ENCODE measurements at places on chromosomes 11 and 22. TPM values are rescaled to one million over a fixed set of nuclear protein-coding genes. Genes with fewer than 3 reads are reported as not detected.

The CSNK2A3 gene
- polyA plus RNA-seq = 4.3 TPM

The TRIM49 gene
- polyA plus RNA-seq = not detected

The OR51B4 gene
- 0.53 TPM for polyA plus RNA-seq

The GSTP1 gene
- 737 TPM for polyA plus RNA-seq

The SPTBN2 gene
- 9.4 TPM for polyA plus RNA-seq

The OR6T1 gene
- not detected for polyA plus RNA-seq

The ANKRD42 gene
- 17.2 TPM for polyA plus RNA-seq

The OTOG gene
- 0.11 TPM for polyA plus RNA-seq

The LARGE2 gene
- 12.5 TPM for polyA plus RNA-seq

DNA sequence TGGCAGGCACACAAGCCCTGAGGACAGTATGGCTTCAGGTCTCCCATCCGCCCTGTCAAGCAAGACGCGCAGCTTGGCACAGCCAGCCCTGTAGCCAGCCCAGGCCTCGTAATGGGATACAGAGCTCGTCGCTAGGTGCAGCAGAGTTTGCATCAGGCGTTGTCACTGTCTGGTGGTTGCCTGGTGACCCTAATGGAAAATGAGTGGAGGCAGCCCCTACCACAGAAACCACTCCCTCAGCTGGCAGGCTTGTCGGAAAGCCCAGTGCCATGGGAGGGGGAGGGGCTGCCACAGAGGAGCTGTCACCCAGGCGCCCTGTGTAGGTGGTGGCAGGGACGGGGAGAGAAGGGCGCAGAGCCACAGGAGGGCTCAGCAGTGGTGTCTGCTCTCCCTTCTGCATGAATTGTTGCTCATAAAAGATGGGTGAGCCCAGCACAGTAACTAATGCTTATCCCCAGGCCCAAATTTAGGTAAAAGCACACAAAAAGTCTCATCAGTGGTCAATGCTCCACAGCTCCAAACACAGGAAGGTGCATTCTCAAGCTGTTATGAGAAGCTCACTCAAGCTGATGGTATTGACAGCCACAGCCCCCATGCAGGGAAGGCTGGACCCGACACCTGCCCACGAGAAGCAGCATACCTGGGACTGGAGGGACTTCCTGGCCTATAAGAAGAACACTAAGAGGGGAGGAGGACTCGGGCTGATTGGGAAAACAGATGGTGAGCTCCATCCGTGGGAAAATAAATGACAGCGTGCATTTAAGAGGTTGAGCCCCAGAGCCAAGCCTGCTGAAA, 164.6 kb downstream of the ETS1 start:
- DNase-seq = no peak

- DNase-seq = peak; percentile 69
These were observed 9.2 kb downstream of the FBLN1 start for GRCh38 chr22:45511847-45512261.

DNA sequence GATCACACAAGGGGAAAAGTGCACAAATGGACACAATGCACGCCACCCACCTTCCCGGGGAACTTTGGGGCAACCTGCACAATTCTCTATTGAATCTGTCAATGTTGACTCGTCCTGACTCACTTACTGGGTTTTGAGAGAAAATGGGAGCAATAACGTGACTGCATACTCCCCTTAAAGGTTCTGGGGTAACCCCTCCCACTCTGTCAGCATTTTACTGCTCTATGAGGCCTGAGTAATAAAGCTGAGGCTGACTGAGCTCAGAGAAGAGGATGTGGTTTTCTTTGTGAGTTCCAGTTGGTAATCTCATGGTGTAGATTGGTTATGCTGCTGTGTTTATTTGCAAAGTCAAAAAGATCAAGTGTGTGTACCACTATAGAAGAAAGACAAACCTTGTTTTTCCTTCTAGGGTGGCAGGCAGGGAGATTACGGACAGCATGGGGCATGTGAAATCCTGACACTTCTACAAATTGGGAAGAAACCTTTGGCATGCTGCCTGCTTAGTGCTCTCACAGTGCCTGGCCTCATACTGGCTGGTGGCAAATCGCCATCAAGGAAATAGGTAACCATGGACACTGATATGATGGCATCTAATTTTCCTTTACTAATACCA, 16.1 kb upstream of the APOA1 start:
- no peak for DNase-seq

GRCh38 chr22:41557401-41558240, 3.2 kb upstream of the CSDC2 start:
- peak; percentile 96 for DNase-seq

- DNase-seq = no peak
These were observed 18.0 kb upstream of the E2F8 start for GRCh38 chr11:19258641-19259230.

DNA sequence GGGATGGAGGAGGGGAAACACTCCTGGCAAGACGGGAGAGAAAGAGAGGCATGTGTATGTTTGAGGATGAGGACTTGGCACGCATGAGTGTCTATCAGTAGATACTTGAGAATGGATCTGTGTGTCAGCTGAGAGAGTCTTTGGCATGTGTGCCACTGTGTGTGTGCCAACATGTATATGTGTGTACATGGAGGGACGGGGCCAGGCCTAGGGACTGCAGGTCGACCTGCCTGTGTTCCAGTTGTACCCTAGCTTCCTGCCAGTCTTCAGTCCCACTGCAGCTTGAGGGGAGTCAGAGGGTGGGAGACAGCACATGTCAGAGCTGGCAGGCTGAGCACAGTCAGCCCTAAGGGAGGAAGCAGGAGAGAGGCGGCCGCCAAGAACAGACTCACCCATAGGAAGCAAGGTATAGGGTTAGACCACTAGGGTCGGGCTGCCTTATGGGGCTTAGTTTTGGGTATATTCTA, 5.6 kb downstream of the CLCF1 start:
- DNase-seq = no peak

- no peak for DNase-seq
These were observed 3.9 kb downstream of the MYEOV start for GRCh38 chr11:69297787-69298266.

- DNase-seq = no peak
These were observed 166.1 kb upstream of the MTNR1B start for GRCh38 chr11:92803391-92803790.

DNA sequence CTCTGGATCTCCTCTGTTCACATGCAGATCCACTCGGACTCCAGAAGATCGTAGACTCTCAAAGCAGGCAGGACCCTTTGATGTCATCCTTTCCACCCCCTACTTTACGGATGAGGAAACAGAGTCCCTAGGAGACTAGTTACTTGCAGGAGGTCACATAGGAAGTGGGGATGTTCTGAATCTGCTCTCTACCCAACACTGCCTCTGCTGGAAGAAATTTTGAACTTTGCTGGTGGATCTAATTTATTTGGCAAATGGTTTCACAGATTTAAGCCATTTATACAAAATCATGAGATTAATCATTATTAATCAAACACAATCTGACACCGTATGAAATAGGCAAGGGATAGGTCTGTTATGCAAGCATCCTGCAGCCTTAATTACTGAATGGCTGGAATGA, 55.0 kb upstream of the USP47 start:
- no peak for DNase-seq

DNA sequence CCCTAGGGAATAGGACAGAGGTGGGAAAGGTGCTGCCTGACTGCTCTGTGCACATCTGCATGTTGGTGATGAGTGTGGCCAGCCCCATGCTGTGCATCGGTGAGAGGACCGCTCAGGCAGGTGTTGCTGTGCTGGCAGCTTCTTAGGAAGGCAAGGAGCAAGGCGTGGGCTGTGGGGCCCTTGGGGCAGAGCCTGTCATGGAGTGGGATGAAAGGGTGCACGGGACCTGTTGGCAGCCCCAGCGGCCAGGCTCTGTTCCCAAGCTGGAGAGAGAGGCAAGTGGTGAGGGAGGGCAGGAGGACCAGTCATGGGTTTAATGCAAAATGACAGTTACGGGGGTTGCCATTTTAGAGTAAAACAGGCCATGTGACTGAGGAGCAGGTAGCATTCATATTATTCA, 78.3 kb downstream of the ZBTB16 start:
- no peak for DNase-seq

- DNase-seq = no peak
These were observed 68.7 kb upstream of the NECTIN1 start for GRCh38 chr11:119797736-119798135.

DNA sequence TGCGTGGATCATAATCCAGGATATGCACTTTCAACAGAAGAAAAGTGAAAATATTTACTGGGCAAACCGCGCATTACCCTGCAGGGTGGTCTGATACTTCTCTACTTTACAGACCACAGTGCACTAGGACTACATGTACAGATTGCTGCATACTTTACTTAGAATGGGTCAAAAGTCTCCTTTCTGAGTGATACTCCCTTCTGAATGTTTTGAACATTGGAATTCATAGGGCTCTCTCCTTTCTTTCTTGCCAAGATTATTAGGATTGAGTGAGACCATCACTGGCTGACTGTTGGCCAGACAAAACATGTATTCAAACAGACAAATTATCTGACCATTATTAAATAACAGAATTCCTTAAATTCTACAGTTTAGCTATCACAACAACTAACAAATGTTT, 6.6 kb upstream of the FIBIN start:
- no peak for DNase-seq

DNA sequence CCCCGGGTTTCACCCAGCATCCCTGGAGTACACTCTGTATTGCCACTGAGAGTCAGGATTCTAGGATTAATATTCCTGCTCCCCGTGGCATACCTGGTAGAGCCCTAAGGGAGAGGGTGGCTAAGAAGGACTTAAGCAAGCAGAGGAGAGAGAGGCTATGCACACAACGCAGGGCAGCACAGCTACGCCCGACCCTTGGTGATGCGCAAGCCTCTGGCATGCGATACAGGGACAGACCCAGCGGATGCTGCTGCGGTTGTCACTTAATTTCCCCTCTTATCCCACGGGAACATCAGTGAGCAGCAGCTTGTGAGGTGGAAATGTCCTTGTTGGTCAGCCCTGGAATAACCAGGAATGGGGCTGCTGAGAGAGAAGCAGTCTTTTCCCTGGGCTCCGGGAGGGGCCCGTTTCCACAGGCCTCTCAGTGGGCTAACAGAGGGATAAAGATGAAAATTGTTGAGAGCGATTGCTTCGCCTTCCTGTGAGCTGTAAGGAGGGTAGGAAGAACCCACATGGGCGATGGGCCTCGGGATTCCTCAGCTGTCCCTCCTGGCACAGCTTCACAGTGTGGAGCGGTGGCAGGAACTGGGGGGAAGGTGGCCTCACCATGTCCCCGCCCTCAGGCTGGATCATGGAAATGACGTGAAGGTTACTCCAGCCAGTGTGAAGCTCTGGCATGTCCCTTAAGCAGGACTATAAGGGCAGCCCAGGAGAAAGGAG, 48.4 kb upstream of the RAB1B start:
- DNase-seq = no peak

- DNase-seq = no peak
These were observed 61.4 kb downstream of the SYT13 start for GRCh38 chr11:45224766-45225165.

DNA sequence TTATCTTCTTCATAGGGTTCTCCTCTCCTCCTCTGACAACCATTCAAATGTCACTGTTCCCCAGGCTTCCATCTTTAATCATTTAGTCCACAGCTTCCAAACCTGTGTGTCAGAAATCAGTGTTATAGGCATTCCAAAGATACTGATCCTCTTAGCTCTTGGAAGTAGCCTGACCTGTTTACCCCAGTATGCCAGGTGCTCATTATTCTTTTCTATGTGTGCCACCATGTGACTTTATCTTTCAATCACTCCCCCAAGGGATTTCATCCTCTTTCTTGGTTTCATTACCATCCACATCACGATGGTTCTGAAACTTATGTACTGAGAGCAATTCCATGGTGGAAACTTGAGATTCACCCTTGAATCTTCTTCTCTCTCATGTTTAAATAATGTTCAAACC, 7.6 kb downstream of the POU2AF2 start:
- no peak for DNase-seq

GRCh38 chr11:70899616-70900015, 352.8 kb downstream of the SHANK2 start:
- DNase-seq = no peak

DNA sequence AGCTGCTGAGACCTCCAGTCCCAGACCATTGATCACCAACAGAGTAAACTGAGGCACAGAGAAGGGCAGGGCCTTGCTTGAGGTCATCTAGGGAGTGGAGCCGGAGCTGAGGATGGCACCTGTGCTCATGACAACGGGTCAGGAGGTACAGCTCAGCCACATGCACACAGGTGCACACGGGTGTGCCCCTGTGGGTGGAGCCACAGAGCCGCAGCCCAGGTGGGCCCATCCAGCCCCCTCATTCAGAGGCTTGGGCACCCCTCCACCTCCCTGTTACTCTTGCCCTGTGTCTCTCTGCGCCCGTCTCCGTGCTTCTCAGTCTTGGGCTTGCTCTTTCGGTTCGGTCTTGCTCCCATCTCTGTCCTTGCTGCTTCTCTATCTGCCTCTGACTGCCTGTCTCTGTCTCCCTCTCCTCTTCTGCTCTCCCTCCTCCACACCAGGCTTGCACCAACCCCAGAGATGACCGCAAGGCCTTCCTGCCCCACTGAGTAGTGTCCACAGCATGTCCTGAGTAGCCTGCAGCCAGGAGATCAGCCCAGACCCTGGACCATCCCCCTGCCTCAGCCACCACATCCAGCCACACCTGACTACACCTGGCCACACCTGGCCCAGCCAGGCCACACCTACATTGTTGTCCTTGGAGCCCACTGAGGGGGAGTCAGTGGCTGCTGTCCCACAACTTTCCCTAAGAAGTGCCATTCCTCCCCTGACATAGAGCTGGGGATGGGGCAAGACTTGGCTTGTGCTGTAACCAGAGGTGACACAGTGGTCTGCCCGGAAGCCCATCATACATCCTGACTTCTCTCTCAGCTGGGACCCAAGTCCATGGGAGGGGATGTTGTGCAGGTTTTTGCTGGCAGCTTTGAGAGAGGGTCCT, 39.3 kb upstream of the CRYBB3 start:
- no peak for DNase-seq

DNA sequence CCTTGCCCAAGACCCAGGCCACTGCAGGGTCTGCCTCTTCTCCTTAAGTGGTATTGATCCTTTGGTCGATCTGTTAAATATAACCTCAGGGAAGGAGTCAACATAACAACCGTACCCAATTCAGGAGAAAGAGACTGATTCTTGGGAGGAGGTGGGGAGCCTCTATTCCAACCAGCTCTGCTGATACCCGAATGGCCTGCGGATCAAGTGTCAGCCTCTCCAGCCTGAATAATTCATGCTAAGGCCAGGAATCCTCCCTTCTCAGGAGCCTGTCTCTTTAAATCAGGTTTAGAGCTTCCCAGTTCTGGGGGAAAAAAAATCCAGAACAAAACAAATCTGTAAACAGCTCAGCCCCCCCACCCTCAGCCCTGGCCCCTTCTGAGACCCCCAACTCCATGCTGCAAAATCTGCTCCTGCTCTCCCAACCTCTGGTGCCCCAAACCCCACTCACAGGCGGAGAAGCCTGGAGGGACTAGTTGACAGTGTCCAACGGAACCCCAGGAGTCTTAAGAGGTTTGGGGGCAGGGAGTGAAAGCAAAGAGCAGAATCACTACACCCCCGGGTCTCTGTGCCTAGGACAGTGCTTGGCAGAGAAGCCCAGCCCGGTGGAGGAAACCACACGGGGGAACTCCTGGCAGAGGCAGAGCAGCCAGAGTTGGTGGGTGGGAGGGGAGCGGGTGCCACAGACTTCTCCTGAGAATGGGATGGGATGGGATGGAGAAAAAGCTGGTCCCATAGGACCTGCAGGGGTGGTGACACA, 863 bp upstream of the TPBGL start:
- no peak for DNase-seq

GRCh38 chr11:2862395-2863275, 22.9 kb downstream of the CDKN1C start:
- DNase-seq = no peak

- DNase-seq = no peak
These were observed 84.4 kb downstream of the CD44 start for GRCh38 chr11:35223371-35223796.

- DNase-seq = no peak
These were observed 32.9 kb downstream of the MEI1 start for GRCh38 chr22:41732096-41732772.

Data from left lung (tissue), 14 donors.